ENCODE measurements at places on chromosomes 2 and 18.

GRCh38 chr2:62460175-62460574, 45.8 kb downstream of the TMEM17 start:
- no peak for DNase-seq

- no peak for DNase-seq
These were observed 223.8 kb downstream of the FAM210A start for GRCh38 chr18:13502585-13502984.

- DNase-seq = no peak
These were observed at the start of gene SULT6B1 for GRCh38 chr2:37188570-37188969. SULT6B1 (minus strand) TSS chr2:37188670; CDS start chr2:37188640, 30 bp downstream.

- peak; percentile 45 for DNase-seq
These were observed 14.1 kb downstream of the PTRHD1 start for GRCh38 chr2:24779116-24779515.

DNA sequence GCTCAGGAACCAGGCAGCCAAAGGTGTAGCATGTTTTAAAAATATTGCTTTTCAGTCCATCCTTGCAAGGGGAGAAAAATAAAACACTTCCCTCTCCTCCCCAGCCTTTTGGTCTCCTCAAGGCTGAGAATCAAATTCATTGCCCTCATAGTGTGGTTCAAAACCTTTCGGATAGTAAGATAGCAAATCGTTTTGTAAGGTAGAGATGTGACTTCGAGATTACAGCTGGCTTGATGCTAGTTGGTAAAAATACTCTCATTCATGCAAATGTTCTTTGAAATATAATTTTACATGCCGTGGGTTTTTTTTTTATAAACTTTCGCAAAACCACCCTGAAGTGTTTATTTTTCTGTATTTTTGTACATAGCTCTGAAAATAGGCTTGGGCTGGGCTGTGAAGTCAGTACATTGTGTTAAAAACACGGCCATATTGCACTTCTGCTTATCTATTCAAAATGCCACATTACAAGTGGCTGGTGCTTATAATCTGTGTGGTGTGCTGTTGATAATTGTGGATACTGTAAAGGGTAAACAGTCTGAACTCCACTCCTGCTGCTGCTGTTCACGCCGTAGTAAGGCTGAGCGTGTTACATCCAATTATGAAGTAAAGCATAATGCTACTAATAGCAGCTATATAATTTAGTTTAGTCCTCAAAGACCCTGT, 172.0 kb upstream of the SIX3 start:
- no peak for DNase-seq

DNA sequence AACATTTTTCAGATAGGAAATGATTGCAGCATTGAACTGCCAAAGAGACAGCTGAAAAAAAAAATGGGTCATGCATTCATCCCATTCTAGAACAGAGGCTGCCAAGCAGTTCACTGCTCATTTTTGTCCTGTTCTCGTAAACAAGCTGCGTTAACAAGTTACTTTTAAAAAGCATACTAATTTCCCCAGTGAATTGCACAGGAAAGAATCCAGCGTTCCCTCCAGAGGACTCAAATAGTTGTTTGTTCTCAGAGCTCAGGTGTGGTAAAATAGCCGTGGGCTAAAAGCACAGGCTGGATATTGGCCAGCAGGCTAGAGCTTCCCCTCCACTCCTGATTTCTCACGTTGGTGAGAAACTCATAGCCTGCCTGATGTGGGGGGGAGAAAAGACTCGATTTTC, 76.1 kb upstream of the AQP4 start:
- DNase-seq = no peak

- DNase-seq = no peak
These were observed 22.4 kb downstream of the LHCGR start for GRCh38 chr2:48733067-48733503.

- no peak for DNase-seq
These were observed 98.2 kb upstream of the LCLAT1 start for GRCh38 chr2:30348825-30349224.

DNA sequence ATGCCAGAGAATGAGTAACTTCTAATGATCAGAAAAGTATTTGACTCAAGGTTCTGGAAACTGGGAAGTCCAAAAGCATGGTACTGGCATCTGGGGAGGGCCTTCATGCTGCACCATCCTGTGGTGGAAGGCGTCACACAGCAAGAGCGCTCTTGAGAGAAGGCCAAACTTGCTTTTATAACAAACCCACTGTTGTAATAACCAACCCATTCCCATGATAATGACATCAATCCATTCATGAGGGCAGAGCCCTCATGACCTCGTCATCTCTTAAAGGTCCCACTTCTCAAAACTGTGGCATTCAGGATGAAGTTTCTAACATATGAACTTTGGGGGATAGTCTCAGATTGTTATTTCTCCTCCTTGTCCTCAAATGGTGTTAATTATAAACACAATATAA, 67.8 kb downstream of the COA5 start:
- peak; percentile 8 for DNase-seq

- DNase-seq = no peak
These were observed 49.8 kb downstream of the FBLN7 start for GRCh38 chr2:112187805-112188596.

GRCh38 chr2:171741189-171741588, 53.9 kb downstream of the DYNC1I2 start:
- DNase-seq = no peak

- DNase-seq = no peak
These were observed 203.5 kb downstream of the NDUFA10 start for GRCh38 chr2:239821694-239822075.

DNA sequence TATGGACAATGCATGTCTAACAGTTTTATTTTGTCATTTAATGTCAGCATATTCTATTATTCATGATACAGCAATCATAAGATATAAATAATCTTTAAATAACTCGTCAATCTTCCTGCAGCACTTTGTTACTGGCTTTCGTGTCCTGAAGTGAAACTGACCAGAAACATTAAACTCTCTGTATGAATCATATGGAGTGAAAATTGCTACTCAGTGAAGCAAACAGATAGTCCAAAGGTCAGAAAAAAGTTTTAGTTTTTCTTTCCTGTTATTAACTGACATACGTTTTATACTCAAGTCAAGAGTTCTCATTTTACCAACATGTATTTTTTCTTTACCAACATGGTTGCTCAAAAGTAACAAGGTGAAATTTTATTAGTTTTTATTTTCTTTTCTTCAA, 106.8 kb upstream of the GALNT5 start:
- no peak for DNase-seq

DNA sequence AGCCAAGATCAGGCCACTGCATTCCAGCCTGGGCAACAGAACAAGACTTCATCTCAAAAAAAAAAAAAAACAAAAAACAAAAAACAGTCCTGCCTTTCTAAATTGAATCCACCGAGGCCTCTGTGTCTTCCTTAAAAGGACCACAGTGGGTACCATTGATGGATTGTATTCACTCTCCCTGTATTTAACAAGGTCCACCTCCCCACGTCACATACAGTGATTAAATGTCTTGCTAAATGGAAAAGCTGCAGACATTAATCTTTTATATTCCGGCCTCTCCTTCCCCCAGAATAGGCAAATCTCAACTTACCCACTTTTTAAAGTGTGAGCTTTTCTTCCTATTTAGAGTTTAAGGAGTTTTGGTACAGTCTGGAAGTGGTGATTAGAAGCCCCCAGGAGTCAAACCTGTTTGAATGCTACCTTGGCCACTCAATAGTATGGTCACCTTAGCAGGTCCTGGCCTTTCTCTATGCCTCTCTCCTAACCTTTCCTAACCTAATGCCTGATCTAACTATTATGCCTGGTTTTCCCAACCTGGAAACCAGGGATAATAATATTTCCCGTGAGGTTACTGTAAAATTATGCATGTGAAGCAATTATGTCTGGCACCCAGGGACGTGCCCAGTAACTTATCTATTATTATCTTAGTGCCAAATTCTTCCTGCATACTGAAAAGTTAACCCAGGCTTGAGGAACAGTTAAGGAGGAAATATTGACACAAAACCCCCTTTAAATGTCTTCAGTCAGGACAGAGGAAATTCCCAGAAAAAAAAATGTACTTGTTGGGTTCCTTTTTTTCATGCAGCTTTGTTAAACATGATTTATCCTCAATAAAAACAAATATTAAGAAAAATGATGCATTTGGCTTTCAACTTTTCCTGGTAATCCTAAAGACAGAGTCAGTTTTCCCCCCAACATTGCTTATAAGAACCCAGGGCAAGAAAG, 3.1 kb downstream of the NFE2L2 start:
- DNase-seq = peak; percentile 76

GRCh38 chr2:167581961-167582574, 665.3 kb downstream of the STK39 start:
- DNase-seq = no peak

GRCh38 chr2:142693171-142693950, 184.1 kb upstream of the KYNU start:
- DNase-seq = peak; percentile 14

DNA sequence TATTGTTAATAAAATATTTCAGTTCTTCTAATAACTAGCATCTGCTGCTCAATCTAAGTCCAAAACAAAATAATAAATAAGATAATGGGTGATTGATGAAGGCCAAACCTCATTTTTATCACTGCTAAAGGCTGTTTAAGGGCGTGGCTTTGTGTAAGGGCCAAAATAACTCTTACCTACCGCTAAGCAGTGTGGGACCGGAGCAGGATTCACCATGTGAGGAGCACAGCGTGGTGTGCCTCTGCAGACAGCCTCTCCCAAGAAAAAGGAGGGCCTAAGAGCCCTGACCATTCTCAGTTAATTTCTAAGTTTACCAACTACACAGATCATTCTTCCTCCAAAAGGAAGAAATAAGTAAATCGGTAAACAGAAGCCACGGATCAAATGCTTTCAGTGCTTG, 353.7 kb downstream of the ARL6IP6 start:
- DNase-seq = no peak

DNA sequence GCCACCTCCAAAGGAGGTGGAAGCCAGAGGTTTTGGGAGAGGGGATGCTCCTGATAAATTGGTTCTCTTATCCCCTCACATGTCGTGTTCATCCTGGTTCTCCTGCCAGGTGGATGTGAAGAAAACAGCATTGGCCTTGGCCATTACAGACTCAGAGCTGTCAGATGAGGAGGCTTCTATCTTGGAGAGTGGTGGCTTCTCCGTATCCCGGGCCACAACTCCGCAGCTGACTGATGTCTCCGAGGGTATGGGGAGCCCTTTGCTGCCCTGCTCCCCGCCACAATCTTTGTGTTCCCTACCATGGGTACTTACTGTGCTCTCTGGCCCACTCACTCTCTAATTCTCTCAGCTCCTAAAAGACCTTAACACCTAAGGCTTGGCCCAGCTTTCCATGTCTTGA, 3.5 kb downstream of the RETREG2 start:
- DNase-seq = no peak

DNA sequence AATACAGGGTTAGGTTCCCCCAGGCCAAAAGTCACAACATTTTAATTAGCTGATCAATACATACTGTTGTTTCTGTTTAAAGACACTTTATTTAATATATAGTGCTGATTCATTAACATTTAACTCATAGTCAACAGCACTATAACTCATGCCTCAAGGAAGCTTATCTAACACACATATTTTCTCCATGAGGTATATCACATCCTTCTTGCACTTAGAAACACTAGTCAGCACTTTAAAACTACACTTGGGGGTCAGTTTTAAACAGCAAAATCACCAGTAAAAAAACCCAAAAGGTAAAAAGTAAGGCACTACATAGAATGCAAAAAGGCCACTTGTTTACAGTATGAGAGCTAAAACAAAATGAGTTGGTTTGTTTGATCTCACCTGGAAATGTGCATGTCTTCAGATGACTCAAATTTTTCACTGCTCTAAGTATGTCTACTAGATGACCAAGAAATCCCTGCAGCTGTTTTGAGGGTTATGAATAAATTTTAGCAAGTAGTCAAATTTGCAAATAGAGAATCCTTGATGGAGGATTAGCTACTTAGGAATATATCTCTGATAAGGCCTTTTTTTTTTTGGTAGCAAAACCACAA, 54.1 kb upstream of the EPB41L5 start:
- DNase-seq = no peak

- no peak for DNase-seq
These were observed 93.0 kb upstream of the PELI1 start for GRCh38 chr2:64237266-64237665.

DNA sequence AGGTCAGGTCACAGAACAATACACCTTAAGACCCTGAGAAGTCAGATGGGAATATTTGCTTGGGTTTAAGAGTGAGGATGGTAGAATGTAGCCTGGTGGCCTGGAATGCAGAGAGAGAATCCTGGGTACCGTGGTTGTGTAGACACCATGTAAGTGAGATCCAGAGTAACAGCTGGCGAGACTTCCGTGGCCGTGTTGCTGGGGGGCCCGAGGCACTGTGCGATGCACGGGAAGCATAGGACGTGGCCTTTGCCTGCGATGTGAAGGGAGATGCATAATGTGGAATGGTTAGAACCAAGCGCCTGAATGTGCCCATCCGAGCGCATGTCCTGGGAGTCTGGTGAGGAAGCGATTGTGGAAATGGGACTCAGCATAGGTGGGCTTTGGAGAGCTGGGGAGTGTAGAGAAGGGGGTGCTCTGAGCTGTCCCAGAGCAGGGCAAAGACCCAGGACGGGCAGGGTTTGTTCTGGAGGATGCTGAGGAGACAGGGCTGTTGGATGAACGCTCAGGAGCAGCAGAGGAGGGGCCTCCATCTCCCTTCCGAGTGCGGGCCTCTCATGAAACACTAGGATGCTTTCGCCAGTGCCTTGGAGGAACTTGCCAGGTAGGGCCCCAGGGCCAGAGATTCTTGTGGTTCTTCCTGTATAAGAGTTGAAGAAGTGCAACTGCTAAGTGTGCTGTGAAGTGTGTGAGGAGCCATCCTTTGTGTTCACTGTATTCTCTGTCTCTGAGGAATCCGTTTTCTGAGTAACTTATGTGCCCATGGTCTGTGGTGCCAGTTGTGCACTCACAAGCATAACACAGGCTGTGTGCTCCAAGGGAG, 7.1 kb downstream of the RNF144A start:
- no peak for DNase-seq

DNA sequence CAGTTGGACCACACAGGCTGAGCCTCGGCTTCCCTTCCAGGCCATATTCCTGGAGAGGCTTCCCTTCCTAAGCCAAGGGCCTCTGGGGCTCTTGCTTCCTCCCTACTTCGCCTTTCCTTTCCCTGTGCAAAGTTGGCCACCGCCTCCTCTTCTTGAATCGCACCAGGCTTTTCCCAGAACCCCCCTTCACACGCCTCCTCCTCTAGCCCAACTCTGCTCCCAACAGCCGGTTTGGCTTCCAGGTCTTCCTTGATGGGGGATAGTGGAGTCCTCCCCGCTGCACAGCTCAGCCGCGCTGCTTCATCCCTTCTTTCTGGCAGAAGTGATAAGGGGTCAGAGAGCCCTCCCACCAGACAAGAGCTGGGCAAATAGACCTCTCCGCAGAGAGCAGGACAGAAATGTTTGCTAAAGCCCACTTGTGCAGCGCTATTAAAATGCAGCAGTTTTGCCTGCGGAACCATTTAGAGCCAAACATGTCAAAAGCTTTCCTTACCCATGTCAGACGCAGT, 56.4 kb downstream of the SNORC start:
- DNase-seq = no peak

DNA sequence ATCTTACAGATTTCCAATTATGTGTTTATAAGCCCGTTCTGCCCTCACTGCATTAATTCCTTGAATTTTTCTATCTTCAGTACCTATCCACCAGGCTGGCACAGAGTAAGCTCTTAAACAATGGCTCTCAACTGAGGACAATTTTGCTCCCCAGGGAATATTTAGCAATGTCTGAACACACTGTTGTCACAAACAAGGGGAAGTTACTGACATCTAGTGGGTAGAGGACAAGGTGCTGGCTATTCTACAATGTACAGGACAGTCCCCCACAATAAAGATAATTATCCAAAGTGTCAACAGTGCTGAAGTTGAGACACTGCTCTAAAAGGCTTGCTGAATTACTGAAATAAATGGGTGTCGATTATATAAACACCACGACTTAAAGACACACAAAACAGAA, 5.0 kb downstream of the NDUFS1 start:
- DNase-seq = peak; percentile 29

All from suppressor macrophage treated with lipopolysaccharide for 1 hour (primary cell).